ENCODE measurements at places on chromosomes 7 and 10. TPM values are rescaled to one million over a fixed set of nuclear protein-coding genes. Genes with fewer than 3 reads are reported as not detected.

DNA sequence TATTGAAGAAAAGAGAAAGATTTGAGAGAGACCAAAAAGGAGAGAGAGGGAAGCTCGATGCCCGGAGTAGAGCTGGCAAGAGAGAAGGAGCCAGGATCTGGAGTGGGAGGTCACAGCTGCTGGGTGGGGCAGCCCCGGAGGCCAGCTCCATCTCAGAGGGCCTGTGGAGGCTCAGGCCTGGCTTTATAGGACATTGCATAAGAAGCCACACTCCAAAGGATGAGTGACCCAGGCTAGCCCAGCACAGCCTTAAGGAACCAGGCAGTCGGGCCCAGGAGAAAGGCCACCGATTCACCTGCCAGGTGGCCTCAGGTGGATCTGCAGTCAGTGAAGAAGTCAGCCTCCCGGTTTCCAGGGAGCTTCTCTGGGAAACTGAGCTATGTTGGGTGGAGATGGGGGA lies 676 bp downstream of the PLAC9 start:
- DNase-seq: no peak

DNA sequence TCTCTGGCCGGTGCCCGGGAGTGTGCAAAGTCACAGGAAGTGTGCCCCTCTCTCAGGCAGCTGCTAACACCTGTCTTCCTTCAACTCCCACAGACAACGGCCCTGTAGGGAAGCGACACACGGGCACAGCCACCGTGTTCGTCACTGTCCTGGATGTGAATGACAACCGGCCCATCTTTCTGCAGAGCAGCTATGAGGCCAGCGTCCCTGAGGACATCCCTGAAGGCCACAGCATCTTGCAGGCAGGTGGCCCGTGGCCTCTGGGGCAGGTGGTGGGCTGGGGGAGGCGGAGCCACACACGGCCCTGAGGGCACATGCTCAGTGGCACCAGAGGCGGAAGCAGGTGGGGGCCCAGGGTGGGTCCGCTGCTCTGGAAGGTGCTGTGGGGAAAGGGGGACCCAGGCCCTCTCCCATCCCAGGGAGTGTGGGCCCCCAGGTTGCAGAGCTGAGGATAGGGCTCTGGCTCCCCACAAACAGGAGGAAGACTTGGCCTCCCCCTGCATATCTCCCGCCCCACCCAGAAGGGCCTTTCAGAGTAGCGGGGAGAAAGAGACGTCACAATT lies 6.9 kb downstream of the C10orf105 start:
- no peak for DNase-seq

GRCh38 chr10:13769946-13770345 lies 183.2 kb downstream of the PRPF18 start:
- no peak for DNase-seq

GRCh38 chr7:37285706-37286453 lies 162.8 kb downstream of the ELMO1 start:
- DNase-seq: no peak

GRCh38 chr7:25503306-25503705 lies 275.0 kb upstream of the NPVF start:
- no peak for DNase-seq

DNA sequence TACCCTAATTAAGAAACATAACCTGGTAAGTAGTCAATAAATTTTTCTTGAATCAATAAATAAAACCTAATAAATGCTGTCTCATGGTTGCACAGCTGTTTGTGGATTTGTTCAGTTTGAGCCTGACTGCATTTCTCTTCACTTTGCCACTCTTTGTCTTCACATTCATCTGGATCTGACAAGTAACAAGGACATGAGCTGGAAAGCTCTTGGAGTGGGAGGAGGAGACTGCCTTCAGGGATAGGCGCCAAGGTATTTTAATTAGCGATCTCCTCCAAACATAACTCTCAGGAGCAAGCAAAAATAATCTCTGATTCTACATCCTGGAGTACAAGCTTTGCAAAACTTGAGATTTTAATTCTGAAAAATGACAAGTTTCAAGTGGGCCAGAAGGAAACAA lies 251.0 kb downstream of the BMPER start:
- DNase-seq: no peak

- no peak for DNase-seq
These were observed 2.2 kb downstream of the SFXN3 start for GRCh38 chr10:101033276-101033675.

- DNase-seq: no peak
These were observed 211.6 kb upstream of the ZMIZ1 start for GRCh38 chr10:78857193-78857592.

DNA sequence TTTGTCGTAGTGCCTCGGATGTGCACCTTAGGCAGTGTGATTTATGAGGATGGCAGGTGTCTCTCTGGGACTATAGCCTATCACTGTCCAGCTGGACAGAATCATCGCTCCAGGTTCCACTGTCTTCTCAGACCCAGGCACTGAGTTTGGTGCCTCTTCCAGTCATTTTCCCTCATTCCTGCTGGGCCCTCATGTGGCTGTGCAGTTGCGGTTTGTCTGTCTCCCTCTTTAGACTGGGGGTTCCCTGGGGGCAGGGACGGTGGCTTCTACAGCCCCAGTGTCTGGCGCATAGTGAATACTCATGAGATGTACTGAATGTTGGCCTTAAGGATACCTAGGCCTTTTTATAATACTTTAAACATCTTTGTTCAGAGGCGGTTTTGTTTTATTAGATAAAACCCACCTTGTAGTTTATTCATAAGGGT lies 28.9 kb downstream of the CCM2 start:
- DNase-seq: no peak

DNA sequence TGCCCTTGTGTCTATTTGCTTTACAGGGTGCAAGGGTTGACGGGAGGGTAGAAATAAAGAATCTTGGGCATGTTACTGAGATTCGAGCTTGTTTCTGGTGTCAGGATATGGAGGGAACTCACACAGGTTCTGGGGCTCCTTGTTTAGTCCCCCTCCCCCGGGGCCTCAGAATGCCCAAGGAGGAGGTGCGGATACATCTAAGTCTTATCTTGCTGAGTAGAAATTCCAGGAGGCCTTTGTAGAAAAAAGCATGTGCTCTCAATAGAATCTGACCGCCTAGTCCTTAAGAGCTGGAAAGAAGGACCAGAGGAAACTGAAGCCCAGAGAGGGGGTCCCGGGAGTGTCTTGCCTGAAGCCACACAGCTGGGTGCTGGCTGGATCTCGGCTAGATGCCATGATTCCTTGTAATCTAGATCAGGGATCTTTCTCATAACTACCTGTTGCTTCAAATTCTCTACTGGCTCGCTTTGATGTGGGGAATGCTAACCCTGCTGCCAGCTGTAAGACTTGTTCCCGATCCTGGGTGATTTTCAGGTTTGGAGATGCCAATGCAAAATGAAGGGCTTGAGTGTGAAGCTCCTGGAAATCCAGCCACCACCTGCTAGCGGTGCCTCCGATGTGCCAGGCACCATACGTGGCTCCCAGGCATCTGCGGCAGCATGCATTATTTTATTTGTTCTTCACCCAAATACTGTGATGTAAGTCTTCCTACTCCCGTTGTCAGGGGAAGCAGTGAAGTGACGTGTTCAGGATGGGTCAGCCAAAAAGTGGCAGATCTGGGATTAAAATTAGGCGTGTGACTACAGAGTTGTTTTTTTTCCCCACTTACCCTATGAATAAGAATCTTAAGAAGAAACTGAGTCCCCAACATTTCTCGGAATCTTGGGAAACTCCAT lies 226.0 kb downstream of the TCF7L2 start:
- DNase-seq: no peak

DNA sequence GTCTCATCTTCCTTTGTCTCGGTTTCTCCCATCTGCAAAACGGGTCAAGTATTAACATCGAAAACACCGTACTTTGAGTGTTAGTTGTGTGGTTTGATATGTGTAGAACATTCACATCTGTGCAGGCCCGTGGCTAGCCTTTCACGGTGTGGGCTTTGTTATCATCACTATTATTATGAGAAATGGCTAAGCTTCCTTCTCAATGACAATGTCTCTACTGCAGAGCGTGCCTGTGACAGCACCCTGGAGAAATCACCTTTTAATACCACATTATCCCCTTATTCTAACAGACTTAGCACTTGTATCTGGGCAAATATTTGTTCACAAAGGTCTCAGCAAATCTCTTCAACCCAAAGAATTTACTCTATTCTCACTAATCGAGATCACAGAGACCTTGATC lies 55.8 kb downstream of the FAM171A1 start:
- no peak for DNase-seq

DNA sequence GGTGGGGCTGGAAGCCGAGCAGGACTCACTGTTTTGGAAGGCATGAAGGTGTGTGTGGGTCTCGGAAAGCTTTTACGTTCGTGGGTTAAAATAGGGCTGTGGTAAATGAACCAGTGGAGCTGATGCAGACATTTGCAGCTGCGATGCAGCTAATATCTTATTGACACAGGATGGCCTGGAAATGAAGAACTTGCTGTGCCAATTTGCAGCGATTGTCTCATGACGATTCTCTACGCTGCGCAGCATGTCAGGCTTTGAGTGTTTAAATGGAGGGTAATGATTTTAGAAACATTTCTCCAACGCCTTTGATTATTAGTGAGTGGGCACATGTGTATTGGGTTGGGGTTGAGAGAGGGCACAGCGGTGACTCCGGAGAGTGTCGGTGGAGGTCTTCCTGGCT lies 136.0 kb downstream of the ACTR3B start:
- no peak for DNase-seq

GRCh38 chr10:43901302-43901701 lies 252.6 kb upstream of the ZNF32 start:
- DNase-seq: no peak

- DNase-seq: no peak
These were observed 96.0 kb upstream of the ADO start for GRCh38 chr10:62708569-62708968.

DNA sequence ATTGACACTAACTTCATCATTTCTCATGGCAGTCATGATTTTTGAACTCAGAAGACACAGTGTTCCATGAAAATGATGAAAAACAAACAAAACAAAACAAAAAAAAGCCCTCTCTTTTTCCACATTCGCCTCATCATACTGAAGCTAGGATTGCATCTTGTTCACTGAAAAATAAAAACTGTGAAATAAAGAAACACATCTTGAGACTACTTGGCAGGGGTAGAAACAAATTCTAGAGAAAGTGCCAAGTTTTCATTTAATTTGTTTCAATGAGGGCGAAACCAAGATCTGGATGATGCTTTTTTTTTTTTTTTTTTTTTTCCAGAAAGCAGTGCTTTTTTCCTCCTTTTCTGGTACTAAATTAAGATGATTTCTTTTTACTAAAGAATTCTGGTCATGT lies 350.4 kb upstream of the ETV1 start:
- no peak for DNase-seq

DNA sequence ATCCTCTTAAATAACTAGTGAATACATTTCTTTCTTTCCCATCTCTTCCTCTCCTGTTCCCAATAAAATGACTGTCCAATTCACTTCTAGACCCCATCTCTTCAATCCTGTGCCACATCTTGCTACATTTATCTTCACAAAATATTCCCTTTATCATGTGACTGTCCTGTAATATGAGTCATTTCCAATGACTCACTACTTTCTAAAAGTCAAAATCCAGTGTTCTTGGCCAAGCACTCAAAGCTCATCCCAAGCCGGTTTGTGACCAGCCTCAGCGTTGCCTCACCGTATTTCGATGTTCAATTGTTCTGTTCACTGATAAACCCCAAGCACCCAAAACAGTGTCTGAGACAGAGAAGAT lies 104.7 kb downstream of the PARD3 start:
- DNase-seq: peak; percentile 71

DNA sequence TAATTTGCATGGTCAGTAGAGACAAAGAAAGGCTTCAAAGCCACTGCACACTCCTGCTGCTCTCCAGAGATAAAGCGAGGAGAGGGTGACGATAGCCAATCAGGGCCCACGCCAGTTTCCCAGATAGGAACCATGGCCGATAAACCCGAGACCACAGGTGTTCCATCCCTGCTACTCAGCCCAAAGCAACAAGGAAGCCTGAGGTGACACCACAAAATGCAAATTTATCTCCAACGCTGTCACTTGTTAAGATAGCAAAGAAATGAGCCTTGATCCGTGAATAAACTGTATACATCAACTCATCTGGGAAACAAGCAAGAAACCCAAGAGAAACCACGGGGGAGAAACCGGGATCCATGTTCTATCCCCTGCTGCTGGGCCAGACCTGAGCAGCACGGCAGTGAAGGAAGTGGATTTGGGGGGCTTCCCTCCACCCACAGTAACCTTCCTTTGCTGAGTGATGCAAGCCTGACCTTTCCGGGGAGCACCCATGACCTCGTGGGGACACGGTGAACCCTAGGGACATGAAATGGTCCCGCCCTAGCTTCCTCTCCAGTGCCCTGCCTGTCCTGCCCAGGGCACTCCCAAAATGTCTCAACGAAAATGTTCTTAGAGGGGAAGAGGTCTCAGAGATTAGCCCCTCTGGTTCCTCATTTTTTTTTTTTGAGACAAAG lies 164.6 kb downstream of the PTPRN2 start:
- no peak for DNase-seq

Gene SPDYE5
- not detected for total RNA-seq

Gene PNLIP
- 0.13 TPM for total RNA-seq

Gene TMEM130
- 0.06 TPM for total RNA-seq

Gene SH2B2
- 25.8 TPM for total RNA-seq

Gene TRRAP
- total RNA-seq: 18.8 TPM

Gene PRTFDC1
- 1.6 TPM for total RNA-seq

Gene TMEM270
- total RNA-seq: not detected

Gene OR2A1
- not detected for total RNA-seq

Gene TEX36
- not detected for total RNA-seq
